Stimulated activated CD8-positive, alpha-beta memory T cell treated with anti-CD3 and anti-CD28 coated beads, Interleukin-2, amount 100 ng/mL, for 1 hour (primary cell): ENCODE measurements at places on chromosomes 5 and 9.

- no peak for DNase-seq
Measured at GRCh38 chr5:123997064-123997461, 485.1 kb downstream of the CSNK1G3 start.

GRCh38 chr9:21398955-21399489, 9.9 kb upstream of the IFNA8 start:
- no peak for DNase-seq

GRCh38 chr5:157761690-157762621, 18.4 kb downstream of the LSM11 start:
- no peak for DNase-seq

GRCh38 chr5:21254161-21254560, 1266.2 kb upstream of the CDH18 start:
- DNase-seq: no peak

- DNase-seq: no peak
Measured at GRCh38 chr5:15694696-15695214, 194.8 kb downstream of the FBXL7 start.

- no peak for DNase-seq
Measured at GRCh38 chr9:108094676-108094993, 605.1 kb upstream of the KLF4 start.

- DNase-seq: no peak
Measured at GRCh38 chr5:54362434-54362833, 52.1 kb upstream of the ARL15 start.

DNA sequence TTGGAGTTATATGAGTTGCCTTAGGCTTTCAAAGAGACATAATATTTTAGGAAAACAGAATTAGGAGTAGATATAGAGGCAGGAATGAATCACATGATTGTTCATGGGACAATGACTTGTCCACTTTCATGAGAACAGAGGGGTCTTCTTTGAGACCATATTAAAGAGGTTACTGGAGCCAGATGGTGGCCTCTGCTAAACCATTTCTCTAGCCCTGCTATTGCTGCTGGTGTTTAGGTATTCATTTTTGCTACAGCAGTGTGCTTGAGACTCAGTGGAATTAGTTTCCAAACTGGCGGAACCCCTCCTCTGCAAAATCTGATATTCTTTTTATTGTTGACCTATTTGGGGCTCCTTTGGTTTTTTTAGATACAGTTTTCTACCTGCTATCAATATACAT, 31.3 kb downstream of the GRAMD2B start:
- no peak for DNase-seq

- DNase-seq: no peak
Measured at GRCh38 chr9:88303721-88304451, 84.4 kb upstream of the SPIN1 start.

DNA sequence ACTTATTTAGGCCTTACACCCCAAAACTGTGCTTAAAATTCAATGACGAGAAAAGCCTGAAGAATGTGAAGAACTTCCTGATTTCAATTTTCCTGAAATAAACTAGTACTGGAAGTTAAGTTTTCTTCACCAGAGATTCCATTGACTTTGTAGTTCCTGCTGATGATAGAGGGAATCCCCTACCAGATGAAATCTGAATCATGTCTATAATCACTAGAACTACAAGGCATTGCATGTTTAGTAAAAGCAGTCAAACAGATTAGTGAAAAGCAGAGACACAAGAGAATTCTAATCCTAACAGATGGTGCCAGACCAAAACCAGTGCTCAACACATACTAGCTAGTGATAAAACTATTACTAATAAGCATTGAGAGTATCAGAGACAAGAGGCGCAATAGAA, 130.0 kb downstream of the PDE4D start:
- DNase-seq: no peak

GRCh38 chr5:122385286-122385685, 73.2 kb downstream of the SNCAIP start:
- no peak for DNase-seq

GRCh38 chr9:114591849-114592248, 4.3 kb downstream of the ATP6V1G1 start:
- DNase-seq: no peak

DNA sequence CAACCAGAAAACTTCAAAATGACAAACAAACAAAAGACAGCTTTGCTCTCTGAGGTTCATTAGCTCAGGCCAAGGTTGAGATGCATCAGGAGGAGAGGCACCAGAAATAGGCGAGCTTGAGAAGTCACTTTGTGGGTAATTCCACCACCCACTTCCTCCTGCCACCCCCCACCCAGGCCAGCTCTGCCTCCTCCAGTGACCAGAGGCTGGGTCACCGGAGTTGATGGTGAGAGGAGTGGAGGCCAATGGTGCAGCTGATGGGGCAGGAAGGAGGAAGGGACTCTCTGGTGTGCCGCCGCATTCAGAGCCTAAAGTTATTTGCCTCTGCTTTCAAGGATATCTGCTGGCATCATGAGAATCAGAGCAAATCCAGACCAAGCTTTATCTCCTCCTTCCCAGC, 73.8 kb upstream of the ASTN2 start:
- DNase-seq: no peak

DNA sequence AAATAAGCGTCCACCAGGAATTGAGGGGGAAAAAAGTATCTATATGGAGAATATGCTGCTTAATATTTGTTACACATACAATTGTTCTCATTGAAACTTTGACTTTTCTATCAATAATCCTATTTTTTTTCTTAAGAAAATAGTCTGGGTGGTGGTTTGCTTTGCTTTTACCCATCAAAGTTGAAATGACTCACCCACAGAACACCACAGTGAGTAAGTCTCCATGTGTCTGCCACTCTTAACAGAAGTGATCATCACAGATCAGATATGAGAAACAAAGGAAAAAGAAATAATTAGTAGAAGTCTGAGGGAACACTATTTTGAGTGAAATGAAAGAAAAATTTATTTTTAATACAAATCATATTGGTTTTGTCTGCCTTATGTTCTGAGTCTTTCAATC, 742.8 kb downstream of the CDH9 start:
- no peak for DNase-seq

- DNase-seq: no peak
Measured at GRCh38 chr5:67802766-67803165, 412.8 kb upstream of the PIK3R1 start.

GRCh38 chr9:98775831-98776441, 20.4 kb downstream of the ANKS6 start:
- DNase-seq: no peak

DNA sequence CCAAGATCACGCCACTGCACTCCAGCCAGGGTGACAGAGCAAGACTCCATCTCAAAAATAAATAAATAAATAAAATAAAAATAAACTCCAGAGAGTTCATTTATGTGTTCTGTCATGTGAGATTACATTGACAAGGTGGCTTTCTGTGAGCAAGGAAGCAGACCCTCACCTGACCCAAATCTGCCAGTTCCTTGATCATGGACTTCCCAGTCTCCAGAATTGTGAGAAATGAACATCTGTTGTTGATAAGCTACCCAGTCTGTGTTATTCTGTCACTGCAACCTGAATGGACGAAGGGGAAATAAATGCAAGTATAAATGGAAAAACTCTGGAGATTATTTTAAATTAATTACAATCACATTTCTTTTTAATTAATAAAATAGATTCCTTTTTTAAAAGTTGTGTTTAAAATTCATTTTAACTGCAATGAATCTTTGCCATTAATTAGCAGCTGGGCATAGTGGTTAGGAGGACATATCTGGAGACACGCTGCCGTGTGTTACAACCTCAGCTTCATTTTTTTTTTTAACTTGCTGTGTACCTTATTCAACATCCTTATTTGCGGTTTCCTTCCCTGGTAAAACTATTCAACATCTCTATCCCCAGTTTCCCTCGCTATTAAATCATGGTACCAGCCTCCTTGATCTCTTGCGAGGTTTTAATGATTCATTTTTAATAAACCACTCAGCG, 376.4 kb downstream of the CHSY3 start:
- DNase-seq: no peak

- DNase-seq: no peak
Measured at GRCh38 chr9:133926165-133926856, 65.8 kb downstream of the VAV2 start.

GRCh38 chr5:151072630-151073025, 8.2 kb downstream of the TNIP1 start:
- DNase-seq: no peak

DNA sequence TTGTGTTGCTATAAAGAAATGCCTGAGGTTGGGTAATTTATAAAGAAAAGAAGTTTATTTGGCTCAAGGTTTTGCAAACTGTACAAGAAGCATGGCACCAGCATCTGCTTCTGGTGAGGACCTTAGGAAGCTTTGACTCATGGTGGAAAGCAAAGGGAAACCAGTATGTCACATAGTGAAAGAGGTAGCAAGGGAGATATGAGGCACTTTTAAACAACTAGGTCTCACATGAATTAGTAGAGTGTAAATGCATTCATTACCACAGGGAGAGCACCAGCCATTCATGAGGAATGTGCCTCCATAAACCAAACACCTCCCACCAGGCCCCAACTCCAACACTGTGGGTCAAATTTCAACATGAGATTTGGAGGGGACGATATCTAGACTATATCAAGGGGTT, 40.8 kb downstream of the OR2Y1 start:
- DNase-seq: no peak

GRCh38 chr9:3371842-3372241, 154.0 kb downstream of the RFX3 start:
- DNase-seq: no peak

- peak; percentile 24 for DNase-seq
Measured at GRCh38 chr5:108260117-108260857, 121.6 kb downstream of the FBXL17 start.

GRCh38 chr5:116492776-116493175, 81.8 kb downstream of the SEMA6A start:
- no peak for DNase-seq

DNA sequence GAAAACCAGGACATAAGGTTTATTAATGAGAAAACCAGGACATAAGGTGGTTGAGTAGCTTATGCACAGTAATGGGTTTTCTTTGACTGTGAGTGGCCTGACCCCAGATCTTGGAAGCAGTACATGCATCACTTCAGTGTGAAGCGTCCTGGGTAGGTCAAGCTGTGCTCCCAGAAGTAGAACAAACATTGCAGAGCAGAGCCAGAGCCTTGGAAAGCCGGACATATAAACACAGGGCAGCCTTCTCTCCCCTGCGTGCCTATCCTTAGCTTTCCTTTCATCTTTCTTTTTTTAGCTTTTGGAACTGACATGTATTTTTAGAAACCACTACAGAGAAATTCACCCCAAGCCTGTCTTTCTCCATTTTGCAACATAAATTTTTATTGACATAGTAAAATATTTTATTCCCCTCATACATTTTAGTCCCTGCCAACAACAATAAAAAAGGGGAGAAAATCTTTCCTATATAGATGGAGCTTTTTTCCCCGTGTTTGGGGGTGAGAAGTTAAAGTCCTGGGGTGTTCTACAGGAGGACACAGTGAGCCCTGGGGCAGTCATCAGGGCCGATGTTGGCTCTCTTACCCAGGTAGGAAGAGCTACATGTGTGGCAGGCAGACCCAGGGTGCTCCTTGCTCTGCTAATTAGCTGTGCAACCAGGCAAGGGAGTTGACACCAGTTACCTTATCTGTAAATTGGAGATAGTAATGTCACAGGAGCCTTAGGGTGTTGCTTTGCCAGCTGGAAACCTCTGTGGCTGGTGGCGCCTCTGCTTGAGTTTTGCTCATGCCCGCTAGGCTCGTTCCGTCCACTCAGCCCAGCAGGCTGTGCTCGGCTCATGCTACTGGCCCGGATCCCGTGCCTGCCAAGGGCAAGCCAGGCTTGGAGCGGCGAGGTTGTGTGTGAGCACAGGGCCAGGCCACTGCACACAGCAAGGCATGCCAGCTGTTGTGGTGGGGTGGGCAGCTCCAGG, 389.6 kb downstream of the KDM4C start:
- DNase-seq: no peak

GRCh38 chr9:95611354-95611753, 94.6 kb upstream of the PTCH1 start:
- DNase-seq: no peak

DNA sequence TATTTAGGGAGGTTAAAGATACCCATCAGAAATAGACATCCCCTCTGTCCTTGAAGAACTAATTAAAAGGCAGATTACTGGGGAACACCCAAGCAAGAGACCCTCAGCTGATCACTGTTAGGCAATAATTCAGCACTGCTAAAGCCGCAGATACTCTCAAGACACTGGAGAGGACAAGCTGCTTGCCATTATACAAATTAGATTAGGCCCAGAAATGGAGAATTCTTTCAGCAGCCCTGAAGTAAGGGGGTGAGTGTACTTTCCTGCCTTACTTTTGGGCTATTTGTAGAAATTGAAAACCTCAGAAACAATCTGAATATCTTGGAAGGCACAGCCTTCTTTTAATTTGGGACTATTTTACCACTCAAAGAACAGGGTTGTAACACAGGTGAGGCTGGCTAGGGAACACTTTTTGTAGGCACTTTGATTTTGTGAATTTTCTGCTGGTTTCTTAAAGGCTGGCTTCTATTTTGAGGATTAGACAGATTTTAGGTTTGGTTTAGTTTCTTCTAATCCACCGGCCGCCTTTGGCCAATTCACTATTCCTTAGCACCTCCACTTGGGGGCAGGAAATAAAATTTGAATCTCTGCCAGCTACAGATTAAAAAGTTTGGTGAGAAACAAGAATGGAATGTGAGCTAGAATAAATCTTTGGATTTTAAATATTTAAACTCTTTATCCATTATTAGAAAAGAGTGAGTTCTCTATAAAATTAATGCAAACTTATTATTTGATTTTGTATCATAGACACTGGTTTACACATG, 106.0 kb downstream of the SMARCA2 start:
- no peak for DNase-seq

DNA sequence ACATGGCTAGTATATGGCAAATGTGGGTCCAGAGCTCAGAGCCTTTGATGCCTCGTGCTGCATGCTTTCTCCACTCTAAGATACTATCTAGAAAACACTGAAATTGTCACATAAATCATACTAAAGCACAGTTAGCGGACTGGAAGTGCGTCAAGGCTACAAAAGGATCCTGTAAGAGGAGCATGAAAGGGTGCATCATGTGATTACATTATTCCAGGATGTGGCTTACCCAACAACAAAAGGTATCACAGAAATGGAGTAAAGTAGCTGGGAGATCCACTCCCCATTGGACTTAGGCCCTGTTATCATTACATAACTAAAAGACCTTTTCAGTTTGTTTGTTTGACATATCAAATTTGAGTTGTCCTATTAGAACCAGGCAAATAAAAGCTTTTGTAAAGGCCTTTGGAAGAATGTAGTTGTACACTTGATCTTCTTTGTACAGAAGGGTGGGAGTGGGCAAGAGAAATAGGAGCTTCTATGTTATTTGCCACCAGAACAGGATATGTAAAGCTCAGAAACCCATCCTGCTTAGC, 6.9 kb downstream of the SLC31A1 start:
- DNase-seq: no peak

DNA sequence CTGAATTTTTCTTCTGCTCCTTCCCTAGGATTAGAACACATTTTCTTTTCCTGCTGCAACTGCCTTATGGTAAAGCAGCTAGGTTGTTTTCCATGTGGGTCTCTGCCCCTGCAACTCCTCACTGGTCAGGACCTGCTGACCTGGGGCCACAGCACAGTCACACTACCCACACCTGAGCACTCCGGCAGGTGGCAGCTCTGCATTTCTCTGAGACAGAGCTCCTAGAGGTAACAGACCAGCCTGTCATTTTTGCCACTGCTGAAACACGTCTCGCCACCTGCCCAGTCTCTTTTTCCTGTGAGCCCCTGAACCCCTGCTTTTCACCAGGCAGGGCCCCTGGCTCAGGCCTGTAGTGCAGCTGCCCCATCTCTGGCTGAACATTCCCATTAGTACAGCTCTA, 609.6 kb downstream of the HINT1 start:
- DNase-seq: no peak
